ENCODE measurements at places on chromosomes 2 and 18.

GRCh38 chr2:197232010-197232409 lies 78.6 kb downstream of the ANKRD44 start:
- no peak for DNase-seq

DNA sequence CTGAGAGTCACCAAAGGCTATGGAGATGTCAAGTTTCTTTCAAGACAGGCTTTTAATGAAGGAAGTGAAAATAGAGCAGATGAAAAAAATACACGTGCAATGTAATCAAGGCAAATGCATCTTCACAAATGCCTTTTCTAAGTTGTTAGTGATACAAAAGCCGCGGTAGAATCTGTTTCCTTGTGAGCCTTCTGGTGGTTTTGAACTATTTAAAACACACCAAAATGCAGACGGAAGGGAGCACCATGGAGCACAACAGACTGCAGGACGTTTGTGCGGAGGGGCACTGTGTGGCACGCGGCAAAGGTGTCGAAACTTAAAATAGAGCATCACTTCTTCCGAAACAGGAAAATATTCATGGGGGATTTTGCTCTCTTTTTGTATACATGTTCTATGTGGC lies 65.0 kb upstream of the BOD1L2 start:
- DNase-seq = no peak

DNA sequence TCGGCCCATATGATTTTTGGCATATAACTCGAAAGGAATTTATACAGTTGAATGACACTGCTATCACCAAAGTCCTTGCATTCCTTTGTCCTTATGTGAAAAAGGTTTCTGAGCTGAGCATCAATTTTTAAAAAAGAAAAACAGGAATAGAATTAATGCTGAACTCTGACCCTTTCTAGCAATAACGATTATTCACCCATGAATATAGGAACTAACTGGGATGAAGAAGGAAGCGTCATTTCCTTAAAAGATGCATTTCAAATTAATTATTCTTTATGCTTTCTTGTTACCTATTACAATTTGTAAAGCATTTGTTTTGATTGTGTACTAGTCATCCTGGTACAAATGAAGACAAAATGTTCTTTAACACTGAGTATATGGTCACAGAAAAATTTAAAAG lies 19.3 kb downstream of the TMEM247 start:
- no peak for DNase-seq

- no peak for DNase-seq
Measured at GRCh38 chr18:46815661-46816060, 58.8 kb upstream of the ST8SIA5 start.

GRCh38 chr2:176851889-176852483 lies 360.6 kb upstream of the HNRNPA3 start:
- no peak for DNase-seq

DNA sequence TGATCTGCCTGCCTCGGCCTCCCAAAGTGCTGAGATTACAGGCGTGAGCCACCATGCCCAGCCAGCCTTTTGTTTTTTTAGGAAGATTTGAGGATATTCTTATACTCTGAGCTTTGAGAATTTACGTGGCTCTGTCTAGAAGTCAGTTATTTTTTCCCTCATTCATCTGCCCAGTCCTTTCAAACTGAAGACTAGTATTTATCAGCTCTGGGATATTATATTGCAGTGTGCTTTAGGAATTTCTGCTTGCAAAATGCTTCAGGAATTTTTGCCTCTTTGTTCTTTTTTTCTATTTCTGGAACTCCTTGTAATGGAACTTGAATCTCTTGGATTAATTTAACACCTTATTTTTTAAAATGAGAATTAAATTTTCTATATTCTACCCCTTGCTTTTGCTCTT lies 22.6 kb downstream of the ACSL3 start:
- no peak for DNase-seq

DNA sequence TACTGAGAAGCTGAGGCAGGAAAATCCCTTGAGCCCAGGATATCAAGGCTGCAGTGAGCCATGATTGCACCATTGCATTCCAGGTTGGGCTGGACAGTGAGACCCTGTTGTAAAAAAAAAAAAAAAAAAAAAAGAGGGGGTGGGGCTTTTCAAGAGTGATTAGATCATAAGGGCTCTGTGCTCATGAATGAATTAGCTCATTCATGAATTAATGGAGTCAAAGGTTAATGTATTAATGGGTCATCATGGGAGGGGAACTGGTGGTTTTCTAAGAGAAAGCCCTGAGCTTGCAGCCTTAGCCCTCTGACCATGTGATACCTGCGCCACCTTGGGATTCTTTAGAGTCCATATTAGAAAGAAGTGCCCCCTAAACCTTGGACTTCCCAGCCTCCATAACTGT lies 4.5 kb downstream of the SLC19A3 start:
- DNase-seq = no peak

DNA sequence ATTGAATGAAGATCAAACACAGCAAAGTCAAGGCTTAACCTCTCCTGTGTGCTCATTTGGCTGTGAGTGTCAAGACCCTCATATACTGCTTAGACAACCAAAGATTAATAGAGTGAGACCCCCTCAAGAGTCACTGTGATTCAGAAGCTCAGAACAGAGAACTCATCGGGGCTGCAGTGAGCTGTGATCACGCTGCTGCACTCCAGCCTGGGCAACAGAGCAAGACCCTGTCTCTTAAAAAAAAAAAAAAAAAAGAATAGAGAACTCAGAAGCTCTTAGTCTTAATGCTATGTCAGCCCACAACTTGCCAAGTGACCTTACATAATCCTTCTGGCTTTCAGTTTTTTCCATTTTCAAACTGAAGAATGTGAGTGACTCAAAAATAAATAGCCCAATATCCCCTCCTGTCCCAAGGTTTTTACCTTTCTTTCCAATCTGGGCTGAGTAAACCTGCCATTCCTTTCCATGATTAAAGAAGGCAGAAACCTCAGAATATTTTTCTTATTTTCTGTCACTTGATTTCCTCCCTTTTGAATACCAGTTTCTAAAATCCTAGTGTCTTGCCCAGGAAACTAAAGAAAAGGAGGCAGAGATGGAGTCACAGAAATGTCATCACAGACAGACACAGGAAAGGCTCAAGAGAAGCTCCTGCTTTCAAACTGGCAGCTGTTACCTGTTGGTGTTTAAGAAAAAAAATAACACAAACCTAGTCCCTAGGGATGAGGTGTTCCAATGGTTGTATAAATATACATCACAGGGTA lies 102.4 kb downstream of the CACNB4 start:
- DNase-seq = no peak

DNA sequence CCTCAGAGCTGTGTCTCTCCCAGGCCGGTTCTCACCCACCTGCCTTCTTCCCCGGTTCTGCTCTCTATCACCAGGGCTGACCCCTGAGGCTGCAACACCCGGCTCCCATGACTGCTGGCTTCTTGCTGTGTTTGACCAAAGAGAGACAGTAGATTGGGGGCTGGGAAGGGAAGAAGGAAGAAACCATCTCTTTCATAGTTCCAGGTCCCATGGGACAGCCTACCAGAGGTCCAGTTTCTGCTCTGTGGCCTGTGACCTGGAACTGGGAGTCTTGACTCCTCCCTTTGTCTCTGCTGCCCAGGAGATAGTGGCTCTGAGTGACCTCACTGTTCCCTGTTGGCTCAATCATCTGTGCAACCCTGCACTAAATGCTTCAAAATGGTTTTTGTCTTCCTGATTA lies 38.1 kb downstream of the ALPK2 start:
- no peak for DNase-seq

DNA sequence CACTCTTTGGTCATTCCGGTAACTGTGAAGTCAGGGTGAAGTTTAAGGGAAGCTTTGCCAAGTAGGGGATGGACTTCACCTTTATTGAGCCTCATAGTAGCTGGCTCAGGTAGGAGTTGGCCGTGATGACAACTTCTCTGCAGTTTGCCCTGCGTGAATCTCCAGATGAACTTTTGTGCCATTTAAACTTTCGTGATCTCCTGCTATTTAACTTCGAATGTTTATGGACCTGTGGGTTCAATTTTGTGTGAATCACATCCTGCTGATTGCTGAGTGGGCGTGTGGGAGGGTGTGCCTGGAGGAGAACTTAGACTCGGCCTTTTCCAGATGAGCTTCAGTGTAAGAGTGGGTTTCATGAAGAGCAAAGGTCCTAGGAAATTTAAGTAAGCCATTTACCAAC lies 4.2 kb downstream of the UGT1A1 start:
- DNase-seq = no peak

DNA sequence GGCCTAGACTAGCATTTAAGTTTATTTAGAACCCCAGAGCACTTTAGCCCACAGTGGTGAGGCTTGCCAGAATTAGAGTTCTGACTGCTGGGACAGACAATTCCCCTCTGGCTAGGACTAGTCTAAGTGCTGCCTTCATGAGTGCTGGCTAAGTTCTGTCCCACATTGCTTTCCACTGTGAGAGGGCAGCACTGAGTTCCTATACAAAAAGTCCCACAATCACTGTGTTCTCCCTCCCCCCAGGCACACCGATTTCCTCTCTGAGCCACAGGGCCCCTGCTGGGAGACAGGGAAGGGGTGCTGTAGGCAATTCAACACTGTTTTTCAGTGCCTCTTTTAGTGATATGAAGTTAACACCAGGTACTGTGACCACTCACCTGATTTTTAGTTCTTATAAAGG lies 310.9 kb downstream of the DLGAP1 start:
- DNase-seq = no peak

DNA sequence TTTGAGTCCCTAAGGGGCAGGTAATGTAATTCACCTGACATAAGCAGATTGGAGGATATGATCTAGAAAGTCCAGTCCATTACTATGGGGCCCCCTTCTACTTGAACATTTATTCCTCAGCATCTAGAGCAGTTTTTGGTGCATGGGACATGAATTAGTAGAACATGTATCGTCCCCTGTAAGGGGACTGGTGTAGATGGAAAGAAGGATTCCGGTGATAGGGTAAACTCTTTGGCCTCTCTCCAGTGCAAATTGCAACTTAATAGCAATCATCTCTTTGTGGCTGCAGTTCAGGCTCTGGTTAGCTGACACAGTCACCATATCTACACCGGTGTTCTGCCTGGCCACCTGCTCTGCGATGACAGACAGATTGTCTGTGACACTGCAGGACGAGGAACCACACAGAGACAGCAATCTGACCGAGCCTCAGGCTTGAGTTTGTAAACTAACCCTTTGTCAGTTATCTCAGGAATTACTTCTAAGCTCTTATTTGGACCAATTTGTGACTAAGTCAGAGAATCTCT lies 6.4 kb upstream of the SLC8A1 start:
- no peak for DNase-seq

DNA sequence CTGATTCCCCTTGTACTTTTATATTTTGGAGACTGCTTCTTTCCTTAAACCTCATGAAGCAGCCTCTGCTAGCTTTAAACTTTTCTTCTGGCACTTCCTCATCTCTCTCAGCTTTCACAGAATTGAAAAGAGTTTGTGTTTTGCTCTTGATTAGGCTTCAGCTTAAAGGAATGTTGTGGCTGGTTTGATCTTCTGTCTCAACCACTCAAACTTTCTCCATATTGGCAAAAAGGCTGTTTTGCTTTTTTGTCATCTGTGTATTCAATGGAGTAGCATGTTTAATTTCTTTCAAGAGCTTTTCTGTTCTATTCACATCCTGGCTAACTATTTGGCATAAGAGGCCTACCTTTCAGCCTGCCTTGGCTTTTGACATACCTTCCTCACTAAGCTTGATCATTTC lies 36.3 kb upstream of the MSTN start:
- DNase-seq = no peak

- DNase-seq = no peak
Measured at GRCh38 chr2:191435141-191435540, 189.9 kb downstream of the MYO1B start.

Data from stimulated activated CD8-positive, alpha-beta memory T cell treated with anti-CD3 and anti-CD28 coated beads, Interleukin-4, amount 100 ng/mL, for 24 hours (primary cell).